ENCODE measurements at places on chromosomes 11 and 22.

DNA sequence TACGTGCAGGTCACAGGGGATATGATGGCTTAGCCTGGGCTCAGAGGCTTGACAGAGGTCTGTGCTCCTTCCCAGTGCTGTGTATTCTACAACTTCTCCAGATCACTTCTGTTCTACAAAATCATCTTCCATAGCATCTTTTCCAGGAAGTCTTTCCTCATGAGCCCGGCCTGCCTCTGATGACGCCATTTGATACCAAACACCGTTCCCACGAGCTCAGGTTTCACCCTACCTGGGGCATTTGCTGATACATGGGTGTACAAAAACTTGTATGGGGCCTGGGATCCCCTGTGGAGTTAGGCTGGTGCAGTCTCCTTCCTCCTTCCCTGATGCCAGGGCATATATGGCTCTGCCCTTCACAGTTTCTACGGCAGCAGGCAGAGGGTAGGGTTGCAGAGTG lies 78.7 kb downstream of the NECTIN1 start:
- DNase-seq, result no peak

- no peak for DNase-seq
Measured at GRCh38 chr11:128687321-128687720, 6.6 kb upstream of the FLI1 start.

- no peak for DNase-seq
Measured at GRCh38 chr11:129945373-129945772, 50.0 kb upstream of the NFRKB start.

DNA sequence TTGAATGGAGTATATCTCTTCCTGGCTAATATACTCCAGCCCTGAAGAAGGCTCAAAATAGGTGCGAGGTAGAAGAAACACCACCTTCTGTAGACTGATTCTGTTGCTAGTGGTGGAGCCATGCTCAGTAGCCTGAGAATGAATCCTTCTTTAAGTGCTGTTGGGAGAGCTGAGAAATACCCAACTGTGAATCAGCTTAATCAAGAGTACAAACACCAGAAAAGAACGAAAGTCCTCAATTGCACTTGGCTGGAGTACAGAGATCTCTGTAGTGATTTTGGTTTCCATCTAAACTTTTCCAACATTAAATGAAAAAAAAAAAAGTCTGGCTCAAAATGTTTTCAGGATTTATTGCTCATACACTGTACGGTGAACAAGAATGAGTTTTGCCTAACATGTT lies 619.1 kb downstream of the METTL15 start:
- no peak for DNase-seq

GRCh38 chr22:30362651-30363281 lies 6.0 kb downstream of the CCDC157 start:
- DNase-seq, result no peak

DNA sequence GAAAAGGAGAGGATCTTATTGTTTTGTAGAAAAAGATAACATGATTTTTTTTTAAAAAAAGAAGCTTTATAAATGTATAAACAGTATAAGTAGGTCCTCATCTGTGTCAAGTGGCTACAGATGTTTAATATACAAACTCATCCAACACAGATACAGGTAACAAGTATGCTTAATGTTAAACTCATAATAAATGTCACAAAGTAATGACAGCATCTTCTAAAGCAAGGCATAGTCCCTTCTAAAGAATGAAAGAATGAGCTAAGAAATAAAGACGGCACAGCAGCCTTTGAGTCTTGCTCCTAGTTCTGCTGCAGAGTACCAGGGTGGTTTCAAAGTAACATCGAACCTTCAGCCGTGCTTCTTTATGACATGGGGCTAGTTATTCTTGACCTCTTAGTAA lies 28.7 kb upstream of the BLID start:
- no peak for DNase-seq

DNA sequence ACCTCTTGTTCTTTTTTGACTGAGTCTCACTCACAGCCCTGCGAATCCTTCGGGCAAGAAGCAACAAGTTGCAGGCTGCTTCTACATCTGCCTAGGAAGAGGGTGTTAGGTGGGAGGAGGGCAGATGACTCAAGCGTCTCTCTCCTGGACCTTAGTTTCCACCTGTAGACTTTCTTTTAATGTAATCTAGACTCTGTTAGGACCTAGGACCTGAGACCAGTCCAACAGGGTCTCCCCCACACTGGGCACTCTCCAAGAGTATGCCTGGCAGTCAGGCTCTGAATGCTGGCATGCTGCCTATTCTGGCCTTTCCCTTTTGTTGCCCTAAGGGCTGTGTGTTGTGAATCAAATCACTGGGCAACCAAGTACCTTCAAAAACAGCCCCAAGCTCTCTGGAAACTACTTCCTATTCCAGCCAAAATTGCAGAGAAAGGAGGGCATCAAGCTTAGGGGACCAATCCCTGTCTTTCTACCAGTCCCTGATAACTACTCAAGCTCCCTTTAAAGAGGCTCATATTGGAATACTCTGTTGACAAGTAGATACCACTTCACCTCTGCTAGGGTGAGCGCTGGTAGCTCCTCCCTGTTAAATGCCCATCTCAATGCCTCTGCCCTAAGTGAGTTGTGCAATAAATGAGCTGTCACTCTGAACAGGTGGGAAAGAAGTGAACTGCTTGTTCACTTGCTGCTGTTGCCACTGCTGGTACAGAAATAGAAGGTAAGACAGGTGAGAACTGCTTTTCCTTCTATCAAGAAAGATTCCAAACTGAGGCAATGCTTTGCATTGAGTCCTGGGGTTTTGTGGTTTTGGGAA lies at the start of gene BBOX1:
Gene BBOX1 (plus strand): TSS at position 514 of the 814 bp plus-strand sequence. CDS start 14,616 bp downstream, outside the sequence.
- DNase-seq, result no peak

DNA sequence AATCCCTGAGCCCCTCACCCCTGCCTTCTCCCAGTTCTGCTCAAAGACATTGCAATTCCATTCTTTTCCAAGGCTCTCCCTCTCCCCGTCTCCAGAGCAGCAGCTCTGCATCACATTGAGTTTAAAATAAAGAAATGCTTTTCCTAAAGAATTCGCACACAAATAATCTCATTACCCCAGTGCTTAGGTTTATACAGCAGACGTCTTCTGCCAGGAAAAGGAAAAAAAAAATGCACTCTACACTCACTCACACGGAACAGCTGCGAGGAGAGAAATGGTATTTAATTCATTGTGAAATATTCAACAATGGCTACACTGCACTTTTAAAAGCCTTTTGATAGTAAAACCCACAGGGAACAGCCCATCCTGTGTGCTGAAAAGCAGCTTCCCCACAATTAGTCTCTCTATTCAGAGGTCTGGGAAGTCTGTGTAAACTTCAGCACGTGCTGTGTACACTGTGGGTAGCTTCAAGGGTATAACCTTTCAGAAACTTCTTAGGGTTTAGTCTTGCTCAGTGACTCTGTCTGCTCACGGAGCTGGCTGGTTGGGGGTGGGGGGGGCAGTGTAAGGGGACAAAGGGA lies 42.8 kb downstream of the ETS1 start:
- no peak for DNase-seq

- no peak for DNase-seq
Measured at GRCh38 chr11:116927163-116927974, 89.9 kb upstream of the APOA1 start.

DNA sequence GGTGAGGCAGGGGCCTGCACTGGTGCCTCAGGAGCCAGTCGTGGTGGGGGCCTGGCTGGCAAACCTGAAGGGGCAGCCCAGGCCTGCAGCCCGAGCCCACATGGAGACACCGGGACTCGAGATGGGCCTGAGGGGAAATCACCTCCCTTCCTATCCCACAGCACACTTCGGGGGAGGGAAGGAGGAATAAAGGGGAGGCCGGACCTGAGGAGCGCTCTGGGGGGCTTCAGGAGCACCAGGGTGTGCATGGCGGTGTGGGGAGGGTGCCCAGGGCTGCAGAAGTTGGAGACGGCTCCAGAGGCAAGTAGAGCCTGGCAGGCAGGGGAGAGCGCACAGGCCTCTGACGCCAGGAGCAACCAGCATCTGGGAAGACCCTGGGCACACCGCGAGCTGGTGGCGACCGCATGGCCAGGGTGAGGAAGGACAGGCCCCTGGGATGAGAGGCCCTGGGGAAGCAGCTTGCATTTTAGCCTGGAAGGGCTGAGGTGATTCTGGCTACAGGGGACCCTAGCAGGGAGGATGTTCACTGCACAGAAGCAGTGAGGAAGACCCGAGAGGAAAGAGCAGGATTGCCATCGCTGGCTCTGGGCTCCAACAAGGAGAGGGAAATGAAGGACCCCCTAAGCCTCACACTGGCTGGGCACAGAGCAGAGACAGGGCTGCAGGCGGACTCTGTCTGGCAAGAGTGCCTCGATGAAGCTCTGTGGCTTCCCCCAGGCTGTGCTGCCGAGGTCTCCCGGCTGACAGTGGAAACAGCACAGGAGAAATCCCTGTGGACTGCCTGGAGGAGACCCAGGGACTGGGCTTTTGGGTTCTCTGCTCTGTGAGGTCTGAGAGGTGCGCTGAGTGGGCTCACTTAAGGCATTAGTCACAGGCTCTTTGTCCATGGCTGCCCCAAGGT lies 457.7 kb downstream of the BRD1 start:
- no peak for DNase-seq

DNA sequence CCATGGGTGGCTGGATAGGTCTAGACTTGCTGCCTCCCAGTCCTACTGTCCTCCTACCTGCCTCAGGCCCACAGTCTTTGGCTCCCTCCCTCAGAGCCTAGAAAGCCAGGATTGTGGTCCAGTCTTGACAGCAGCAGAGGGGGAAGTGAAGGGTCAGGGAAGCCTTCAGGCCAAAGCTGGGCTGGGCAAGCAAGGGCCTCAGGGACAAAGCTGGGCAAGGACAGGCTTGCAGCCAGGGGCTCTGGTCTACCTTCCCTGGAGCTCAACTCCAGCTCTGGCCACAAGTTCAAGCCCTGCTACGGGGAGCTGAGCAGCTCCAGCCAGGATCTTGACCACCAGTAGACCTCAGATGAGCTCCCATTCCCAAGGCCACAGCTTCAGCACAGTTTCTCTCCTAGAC lies 14.9 kb downstream of the LMO1 start:
- no peak for DNase-seq

DNA sequence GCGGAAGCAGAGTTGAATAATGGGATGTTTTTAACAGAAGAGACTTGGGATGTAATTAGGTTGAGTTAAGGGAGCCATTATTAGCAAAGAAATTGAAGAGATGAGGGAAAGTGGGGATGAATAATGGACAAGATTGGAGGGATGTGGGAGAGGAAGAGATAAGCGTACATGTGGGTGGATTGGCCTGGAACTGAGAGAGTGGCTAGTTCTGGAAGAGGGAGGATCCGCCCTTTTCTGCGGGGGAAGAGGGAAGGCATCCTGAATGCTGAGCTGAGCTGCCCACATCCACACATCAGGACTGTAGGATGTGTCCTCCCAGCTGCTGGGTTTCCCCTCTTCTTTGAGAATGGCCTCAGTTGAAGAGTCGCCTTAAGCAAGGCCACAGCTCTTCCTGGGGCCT lies 68.3 kb upstream of the CADM1 start:
- no peak for DNase-seq

DNA sequence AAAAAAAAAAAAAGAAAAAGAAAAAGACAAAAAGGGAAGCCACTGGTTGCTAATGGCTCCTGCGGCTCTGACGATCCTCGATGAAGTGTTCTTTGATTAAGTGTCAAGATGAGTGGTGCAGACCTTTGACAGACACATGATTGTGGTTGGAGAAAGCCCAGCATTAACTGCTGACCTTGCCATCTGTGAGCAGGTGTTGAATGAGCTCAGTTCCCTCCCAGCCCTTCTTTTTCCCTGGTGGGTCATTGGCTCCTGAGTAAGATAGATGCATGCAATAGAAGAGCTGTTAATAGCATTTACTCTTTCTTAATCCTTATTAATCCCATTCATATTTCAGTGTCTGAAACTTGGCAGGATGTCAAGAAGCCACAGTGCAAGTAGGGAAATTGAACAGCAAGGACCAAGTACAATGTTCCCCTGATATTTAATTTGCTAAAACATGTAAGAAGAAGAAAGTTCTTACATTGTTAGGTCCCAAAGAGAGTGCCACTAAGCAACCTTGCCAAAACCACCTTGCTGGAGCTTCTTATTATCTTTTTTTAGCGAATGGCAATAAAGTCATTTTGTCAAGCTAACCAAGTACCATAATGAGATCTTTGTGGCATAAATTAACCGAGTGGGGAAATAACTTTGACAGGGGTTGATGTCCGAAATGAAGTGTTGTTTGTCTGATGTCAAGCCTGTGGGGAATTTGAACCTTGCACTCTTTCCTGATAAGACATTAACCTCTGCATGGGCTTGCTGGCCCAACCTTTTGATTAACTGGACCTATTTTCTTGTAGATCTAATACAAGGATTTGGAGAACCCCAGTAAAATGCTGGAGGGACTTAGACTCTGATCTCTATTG lies 113.7 kb downstream of the PTPRJ start:
- no peak for DNase-seq

DNA sequence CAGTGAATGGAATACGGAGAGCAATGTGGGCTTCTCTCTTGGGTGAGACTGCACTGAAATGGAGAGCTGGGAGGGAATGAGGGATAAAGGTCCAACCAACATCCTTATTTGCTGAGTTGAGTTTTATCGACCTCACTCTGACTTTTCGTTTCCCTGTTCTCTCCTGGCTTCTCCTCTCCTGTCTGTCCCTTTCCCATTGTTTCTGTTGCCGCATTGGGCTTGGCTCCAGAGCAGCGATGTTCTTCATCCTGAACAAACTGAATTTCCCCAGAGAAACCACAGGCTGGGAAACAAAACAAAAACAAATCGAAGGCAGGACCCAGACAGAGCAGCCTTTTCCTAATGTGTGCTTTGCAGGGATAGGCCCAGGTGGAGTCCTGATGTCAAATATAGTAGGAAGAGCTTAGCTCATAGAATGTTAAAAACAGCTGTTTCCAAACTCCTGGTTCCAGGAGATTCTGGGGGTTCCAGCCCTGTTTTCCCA lies 30.0 kb downstream of the MOV10L1 start:
- no peak for DNase-seq

GRCh38 chr11:128735935-128736605 lies 42.2 kb downstream of the FLI1 start:
- DNase-seq, result no peak

- DNase-seq, result no peak
Measured at GRCh38 chr11:6602096-6602940, 1.1 kb downstream of the RRP8 start.

GRCh38 chr11:68189888-68190287 lies 23.2 kb downstream of the KMT5B start:
- no peak for DNase-seq

- no peak for DNase-seq
Measured at GRCh38 chr22:33440756-33441155, 382.6 kb upstream of the SYN3 start.

- no peak for DNase-seq
Measured at GRCh38 chr11:105907319-105907718, 114.7 kb downstream of the MSANTD4 start.

DNA sequence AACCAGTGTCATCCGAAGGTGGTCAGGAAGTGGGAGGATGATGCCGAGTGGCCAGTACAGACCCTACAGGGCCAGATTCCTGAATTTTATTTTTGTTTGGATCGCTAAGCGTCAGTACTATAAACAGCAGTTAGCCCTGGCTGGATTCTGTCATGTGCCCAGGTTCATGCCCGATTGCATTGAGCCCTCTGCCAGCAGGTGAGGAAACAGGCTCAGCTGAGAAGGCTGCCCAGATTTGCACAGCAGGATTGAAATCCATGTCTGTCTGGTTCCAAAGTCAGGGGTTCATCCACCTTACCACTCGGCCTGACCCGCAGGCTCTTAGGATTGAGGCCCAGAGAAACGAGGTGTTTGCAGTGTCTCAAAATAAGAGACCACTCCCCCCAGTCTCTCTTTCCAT lies 9.1 kb upstream of the TBC1D22A start:
- DNase-seq, result no peak

- DNase-seq, result no peak
Measured at GRCh38 chr11:132490978-132491377, 1041.3 kb downstream of the OPCML start.

GRCh38 chr11:13669544-13670488 lies 1.3 kb downstream of the FAR1 start:
- DNase-seq, result no peak

Data from activated CD4-positive, CD25-positive, alpha-beta regulatory T cell (primary cell).